ENCODE measurements at places on chromosomes 5 and 9.

GRCh38 chr5:64003966-64004365, 41.7 kb upstream of the HTR1A start:
- DNase-seq = no peak

DNA sequence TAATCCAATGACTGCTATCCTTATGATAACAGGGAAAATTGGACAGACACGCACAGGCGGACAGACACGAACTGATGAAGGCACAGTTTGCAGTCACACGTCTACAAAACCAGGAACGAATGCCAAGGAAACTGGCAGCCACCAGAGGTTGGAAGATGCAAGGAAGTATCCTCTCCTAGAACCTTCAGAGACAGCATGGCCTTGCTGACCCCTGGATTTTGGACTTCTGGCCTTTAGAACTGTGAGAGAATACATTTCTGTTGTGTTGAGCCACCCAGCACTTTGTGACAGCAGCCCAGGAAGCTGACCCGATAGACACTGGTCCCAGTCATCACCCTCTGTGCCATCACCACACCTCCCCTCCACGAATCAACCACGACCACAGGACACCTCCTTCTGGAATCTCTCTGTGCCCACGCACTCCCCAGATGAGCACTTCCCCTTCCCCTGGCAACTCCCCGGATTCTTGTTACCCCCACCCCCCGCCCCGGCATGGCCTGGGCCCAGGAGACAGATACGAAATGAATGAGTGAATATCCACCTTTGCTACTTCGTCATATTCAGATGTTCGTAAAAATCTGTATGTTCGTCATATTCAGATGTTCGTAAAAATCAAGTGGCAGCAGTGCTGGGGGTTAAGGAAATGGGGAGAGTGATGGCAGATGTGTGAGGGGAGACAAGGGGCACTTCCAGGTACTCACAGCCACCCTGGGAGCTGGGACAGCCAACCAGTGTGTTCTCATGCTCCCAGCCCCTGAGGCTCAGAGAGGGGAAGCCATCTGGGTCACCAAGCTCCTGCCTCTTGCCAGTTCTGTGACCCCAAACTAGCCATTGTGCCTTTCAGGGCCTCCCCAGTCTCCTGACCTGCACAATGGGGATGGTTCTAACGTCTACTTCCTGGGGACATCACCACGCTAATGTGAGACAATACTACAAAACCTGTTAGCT, 18.5 kb downstream of the GBGT1 start:
- DNase-seq = no peak

DNA sequence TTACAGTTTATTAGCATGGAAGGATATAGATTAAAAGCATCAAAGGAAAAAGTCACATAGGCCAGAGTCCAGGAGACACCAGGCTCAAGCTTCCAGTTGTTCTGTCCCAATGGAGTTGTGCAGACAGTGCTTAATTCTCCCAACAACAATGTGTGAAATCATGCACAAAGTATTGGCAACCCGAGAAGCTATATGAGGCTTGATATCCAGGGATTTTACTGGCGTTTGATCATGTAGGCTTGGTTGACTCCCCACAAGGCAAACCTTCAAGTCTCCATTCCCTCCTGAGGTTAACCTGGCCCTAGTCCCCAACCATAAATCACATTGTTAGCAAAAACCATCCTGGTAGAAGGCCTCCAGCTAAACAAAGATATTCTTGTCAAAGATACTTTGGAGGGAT, 141.5 kb downstream of the ADAMTS19 start:
- DNase-seq = no peak

GRCh38 chr5:118921866-118922265, 66.5 kb downstream of the DTWD2 start:
- no peak for DNase-seq

DNA sequence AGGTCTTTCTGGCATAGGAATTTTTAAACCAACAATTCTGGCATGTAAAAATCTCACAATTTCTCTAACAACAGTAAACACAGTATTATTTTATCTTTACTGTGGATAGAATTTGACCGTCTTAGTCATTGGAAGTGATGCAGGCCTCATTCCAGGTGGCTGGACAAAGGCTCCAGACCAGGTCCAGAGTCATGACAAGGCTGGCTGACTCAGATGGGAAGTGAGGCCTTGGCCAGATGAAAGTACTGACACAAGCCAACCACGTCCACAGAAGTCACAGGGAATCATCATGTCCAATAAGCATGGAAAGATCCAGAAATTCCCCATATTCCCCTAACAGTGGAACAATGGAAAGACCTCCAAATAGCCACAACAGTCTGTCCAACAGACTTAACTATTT, 12.4 kb downstream of the SPOCK1 start:
- no peak for DNase-seq

DNA sequence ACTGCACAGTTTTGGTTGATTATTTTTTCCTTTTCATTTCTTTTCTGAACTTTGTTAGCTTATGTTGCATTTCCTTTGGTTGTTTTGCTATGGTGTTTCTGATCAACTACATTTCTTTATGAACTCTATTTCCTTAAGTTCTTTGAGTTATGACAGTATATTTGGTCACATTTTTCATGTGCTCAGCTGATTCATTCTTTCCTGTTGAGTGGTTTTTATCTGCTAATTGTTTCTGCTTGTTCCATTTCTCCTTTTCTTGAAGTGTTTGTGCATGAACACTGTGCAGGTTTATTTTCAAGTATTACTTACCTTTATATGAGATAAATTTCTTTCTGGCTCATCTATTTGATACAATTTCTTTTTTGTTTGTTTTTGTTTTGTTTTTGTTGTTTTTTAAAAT, 50.9 kb upstream of the MACIR start:
- no peak for DNase-seq

DNA sequence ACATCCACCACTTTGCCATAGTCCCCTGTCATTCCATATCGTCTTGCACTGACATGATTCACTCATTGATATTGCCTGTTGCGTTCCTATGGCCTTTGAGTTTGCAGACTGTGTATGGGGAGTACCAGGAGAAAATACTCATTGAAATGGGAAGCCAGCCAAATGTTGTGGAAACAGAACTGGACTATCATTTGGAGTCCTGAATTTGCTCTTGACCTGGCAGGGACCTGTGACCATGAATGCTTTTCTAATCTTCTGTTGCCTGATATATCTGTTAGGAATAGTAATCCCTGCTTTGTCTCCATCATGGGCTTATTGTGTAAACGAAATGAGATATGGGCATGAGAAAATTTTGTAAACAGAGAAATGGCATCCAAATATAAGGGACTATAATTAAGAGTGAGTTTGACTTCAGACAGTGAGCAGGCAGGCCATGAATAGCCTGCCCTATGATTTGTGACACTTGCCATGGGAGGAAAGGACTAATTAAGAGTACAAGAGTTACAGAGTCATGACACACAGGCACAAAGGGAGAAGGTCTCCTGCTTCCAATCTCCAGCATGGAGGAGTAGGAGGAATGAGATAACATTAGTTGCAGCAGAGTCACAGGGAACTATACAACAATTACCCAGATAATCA, 572.9 kb upstream of the SGCD start:
- DNase-seq = no peak

DNA sequence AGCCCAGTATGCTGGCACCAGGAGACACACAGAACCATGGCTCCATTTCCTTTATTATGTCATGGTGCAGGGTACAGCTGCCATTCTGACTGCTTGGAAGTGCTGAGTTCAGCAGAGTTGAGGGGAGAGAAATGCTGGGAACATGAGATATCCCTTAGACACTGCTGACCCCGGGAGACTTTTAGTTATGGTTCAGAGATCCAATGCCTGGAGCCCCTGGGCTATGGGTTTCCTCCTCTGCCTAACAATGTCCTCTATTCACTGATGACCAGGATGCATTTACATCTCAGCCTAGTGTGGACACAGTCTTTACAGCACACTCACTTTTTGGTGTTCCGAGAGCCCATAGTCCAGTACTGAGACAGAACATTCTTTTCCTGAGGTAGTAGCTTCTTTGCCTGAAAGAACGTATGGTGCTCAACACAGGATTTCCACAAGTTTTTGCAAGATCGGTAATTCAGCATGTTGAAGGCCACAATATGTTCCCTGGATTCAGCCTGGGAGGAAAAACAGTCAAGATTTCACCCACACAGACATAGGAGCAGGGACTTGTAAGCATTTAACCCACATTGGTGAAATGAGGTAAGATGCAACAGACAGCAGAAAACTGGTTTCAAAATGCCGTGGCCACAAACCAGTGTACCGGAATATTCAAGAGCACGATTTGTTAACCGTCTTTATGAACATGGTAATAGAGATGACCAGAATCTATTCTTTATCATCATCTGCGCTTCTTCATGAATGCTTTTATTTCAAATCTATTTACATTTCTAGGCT, 71.3 kb downstream of the PTPN3 start:
- DNase-seq = no peak

GRCh38 chr9:88174324-88174723, 36.0 kb upstream of the SPATA31C2 start:
- no peak for DNase-seq

- no peak for DNase-seq
Measured at GRCh38 chr9:18023332-18023731, 444.5 kb downstream of the SH3GL2 start.

- no peak for DNase-seq
Measured at GRCh38 chr9:107868186-107868585, 378.6 kb upstream of the KLF4 start.

- DNase-seq = no peak
Measured at GRCh38 chr9:137062384-137062783, 8.0 kb downstream of the SAPCD2 start.

DNA sequence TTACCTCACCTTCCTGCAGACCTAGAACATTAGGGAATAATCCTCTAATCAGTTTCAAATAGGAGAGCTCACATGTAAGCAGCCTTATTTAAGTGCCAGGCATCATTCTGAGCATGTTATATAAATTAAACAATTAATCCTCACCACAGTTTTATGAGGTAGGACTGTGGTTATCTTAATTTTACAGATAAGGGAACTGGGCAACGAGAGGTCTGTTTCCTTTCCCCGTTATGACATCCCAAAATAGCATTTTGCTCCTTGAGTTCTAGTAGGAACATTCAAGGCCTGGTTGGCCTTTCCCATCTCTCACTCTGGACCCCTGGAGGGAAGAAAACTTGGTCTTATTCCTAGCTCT, 19.1 kb upstream of the IFNB1 start:
- DNase-seq = no peak

GRCh38 chr9:98359569-98359968, 104.1 kb upstream of the TBC1D2 start:
- DNase-seq = no peak

- DNase-seq = no peak
Measured at GRCh38 chr9:136962701-136963248, 10.7 kb downstream of the LCN12 start.

DNA sequence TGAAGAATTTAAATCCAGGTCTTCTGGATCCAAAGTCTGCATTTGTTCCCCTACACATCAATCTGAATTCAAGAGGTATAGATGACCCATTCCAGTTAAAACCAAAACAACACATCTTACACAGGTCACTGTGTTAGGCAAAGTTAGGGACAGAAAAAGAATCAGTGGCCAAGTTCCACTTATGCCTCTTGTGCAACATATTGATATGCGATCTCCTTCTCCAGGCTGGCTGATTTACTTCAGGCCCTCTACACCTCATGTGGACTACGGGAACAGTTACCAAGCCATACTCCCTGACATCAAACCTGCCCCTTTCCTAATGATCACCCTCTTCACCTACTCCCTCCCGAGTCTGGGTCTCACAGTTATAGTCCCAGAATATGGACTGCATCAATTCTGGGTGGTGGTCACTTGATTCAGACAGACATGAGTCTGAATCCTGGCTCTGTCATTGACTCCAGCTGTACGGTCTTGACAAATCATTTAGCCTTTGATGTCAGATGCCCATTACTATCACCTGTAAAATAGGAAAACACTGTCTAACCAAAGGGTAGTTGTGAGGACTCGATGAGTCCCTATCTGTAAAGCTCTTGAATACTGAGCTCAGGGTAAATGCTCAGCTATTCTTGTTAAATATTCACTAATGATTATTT, 26.0 kb downstream of the GOLGA1 start:
- no peak for DNase-seq

Measured in NCI-H2171 (cell line).